SIG-M5 (cell line): ENCODE measurements at places on chromosomes 5 and 9.

GRCh38 chr9:89305868-89306267 lies 5.1 kb upstream of the CKS2 start:
- no peak for DNase-seq

DNA sequence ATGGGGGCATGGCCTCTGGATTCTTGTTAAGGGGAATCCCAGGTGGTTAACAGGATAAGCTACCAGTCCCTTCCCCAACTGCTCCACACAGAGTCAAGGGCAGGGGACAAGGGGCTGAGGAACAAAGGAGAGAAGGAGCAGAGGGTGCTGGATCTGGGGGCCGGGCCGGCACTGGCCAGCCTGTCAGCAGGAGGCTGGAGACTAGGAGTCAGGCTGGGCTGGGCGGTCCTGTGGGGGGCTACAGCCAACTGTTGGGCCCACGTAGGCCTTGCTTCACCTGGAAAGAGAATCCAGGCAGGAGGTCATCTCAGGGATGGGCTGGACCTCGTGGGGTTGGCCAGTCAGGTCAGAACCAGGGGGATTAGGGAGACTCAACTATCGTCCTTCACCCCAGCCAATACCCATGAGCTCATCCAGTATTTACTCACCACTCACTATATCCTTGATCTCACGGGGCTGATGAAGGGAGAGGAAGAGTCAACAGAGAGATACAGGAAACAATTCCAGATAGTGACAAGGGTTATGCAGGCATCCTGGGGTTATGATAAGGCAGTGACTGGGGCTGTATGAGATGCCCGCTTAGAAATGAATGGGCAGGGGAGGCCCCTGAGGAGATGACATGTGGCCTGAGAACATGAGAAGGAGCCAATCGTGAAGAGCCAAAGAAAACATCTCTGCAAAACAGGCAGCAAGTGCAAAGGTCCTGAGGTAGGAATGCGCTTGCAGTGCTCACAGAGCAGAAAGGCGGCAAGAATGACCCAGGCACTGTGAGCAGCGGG lies 47.9 kb upstream of the SLC25A51 start:
- no peak for DNase-seq

DNA sequence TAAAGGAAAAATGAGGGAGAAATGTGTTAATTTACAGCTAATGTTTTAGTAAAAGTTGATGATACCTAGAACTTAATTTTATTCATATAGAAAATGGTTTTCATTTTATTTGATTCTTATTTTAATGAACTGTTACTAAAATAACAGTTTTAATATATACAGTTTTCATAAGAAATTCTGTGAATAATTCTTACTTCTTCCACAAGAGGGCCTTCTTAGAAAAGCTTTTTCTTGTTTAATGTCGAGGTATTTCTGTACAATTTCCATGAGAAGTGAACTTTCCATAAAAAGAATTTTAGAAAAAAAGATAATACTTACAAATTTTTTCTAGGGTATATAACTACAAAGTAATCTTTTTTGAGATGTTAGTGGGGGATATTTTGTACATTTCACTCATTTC lies 73.9 kb downstream of the KLF9 start:
- peak; percentile 1 for DNase-seq

GRCh38 chr9:106529616-106530015 lies 333.4 kb upstream of the ZNF462 start:
- no peak for DNase-seq

- DNase-seq = no peak
These were observed 38.2 kb upstream of the DMXL1 start for GRCh38 chr5:119032656-119033055.

DNA sequence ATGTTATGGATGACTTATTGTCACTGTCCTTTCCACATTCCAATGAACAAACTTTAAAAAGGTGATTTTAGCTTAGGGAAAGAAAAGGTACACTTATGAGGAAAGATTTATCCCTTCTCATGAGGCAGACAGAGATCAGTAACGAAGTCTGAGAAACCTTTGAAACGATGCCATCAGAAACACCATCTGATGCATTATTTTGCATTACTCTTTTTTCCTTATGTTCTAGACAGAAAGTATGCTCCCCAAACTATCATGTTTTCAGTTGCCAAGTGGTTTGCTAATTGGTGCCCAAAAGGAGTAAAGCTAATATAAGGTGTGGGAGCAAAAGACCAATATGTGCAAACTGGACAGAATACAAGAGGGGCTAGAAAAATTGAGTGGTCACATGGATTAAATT lies 397.7 kb upstream of the RIOK2 start:
- no peak for DNase-seq

GRCh38 chr9:114387680-114388356 lies at the start of gene AKNA:
Gene AKNA (minus strand): TSS chr9:114387982. CDS start chr9:114381333, 6,649 bp downstream.
- DNase-seq = no peak

- no peak for DNase-seq
These were observed 49.2 kb downstream of the MYO10 start for GRCh38 chr5:16886793-16887345.

GRCh38 chr5:119379096-119379495 lies 23.3 kb downstream of the TNFAIP8 start:
- DNase-seq = no peak

DNA sequence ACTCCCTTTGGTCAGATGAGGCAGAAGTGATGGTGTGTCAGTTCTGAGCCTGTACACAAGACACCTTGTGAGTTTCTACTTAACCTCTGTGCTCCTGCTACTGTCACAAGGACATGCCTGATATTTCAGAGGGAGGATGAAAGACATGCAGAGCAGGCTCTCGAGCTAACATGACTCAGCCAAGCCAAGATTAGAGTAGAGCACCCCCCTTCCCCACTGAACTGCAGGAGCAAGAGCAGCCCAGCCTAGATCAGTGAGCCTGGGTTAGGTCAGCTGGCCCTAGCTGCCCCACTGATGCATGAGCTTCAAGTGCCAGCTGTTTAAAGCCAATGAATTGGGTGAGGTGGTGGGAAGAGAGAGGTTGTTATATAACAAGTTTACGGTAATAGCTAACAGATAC lies 36.7 kb downstream of the BRINP1 start:
- DNase-seq = no peak

DNA sequence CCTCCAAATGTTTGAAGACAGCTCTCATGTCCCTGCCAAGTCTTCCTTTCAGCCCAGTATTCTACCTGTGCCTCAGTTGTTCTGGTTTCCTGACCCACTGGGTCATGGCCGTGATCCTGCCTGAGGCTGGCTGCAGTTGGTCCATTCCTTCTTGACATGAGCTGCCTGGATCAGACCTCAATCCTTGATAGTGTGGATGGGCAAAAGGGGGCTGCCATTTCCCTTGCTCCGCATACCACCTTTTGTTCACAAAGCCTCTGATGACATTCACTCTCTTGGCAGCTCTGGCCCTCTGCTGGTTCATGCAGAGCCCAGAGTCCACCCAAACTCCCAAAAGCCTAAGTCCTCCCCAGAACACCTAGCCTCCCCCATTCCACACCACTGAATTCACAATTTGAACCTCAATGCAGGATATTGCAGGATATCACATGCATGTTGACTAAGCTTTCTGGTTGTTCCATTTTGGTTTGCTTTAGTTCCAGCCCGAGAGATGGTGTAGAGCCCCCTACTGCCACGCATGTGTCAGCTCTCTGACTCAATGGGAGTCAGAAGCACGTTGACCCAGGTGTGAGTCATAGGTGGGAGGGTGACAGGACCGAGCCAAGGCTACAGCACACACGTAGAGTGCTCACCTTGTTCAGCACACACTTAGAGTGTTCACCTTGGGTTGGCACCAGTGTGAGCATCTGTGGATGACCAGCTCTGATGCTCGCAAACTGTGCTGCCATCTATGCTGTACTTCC lies 137.2 kb downstream of the MTX3 start:
- no peak for DNase-seq

- DNase-seq = no peak
These were observed 92.6 kb downstream of the RIC1 start for GRCh38 chr9:5721279-5722087.

DNA sequence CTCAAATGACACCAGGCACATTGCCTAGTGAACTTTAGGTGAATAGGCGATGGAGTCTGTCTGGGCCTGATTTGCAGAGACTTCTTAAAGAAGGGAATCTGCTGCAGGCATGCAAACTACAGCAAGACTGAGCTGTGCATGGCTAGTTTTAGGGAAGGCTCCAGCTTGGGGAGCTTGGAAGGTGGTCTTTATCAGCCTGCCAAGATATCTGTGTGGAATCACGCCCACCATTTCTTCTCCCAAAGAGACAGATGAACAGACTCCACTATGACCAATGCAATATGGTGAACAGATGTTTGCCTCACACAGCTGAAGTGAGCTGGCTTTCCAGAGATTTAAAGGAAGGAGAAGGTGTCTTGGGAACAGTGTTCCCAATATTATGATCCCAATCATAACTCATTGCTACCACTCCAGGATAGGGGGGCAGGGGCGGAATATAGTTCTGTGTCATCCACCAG lies 129.0 kb upstream of the HMHB1 start:
- no peak for DNase-seq

- DNase-seq = peak; percentile 24
These were observed 50.5 kb downstream of the HACD4 start for GRCh38 chr9:20980832-20981455.

GRCh38 chr5:41043109-41043747 lies 27.9 kb downstream of the MROH2B start:
- DNase-seq = no peak

DNA sequence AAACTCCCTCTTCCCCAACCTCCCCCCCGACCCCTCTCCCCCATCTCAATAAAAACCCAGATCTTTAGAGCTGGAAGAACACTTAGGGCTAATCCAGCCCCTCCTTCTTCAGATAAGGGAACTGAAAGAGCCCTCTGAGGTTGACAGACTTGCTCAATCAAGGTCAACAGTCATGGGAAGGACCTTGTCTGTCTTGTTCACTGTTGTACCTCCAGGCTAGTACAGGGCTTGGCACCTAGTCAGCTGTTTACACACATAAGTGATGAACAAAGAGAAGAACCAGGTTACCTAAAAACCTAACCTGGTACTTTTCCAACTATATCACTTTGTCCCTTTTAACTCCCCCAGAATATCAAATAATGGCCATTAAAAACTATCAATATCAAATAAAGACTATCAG lies 2.4 kb downstream of the TTC39B start:
- DNase-seq = no peak

GRCh38 chr5:139837711-139838380 lies 42.2 kb downstream of the PSD2 start:
- DNase-seq = no peak

- no peak for DNase-seq
These were observed 186.7 kb downstream of the MARCHF11 start for GRCh38 chr5:15992918-15993317.

GRCh38 chr9:101307051-101307450 lies 77.8 kb downstream of the BAAT start:
- DNase-seq = no peak

DNA sequence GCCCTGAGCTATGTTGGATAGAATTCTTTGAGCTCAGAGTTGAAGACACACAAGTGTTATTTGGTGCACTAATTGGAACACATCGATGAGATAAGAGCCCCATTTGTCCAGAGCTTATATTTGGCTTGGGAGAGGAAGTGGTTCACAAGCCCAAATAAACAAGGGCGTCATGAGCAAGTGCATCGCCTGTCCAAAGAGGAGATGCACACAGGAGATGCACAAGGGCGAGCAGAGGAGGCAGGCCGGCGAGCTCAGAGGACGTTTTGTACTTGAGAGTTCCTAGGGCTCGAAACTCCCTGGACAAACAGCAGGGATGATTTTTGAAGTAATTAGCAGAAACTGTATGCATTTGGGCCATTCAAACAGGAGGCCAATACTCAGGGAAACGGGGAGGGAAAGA lies 212.8 kb upstream of the IRX1 start:
- DNase-seq = no peak

GRCh38 chr9:93667006-93667405 lies 90.6 kb downstream of the PHF2 start:
- no peak for DNase-seq

DNA sequence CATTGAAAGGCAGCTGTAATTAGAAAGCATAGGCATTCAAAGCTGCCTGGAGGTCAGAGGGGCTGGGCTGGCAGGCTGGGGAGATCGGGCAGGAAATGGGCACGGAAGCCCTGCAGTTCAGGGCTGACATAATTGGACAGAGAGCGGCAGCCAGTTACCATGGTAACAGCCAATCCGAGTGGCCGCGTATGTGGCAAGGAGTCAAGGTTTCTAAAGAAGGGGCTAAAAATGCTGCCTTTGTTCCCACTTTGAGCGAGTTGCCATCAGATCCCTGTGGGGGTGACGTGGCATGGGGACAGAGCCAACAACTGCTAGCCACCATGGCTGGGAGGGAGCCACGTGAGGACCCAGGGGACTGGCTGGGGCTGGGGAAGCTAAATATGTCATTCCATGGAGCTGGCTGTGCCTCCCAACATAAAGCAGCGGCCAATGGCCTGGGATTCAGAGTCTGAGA lies 44.7 kb upstream of the NDFIP1 start:
- DNase-seq = no peak

DNA sequence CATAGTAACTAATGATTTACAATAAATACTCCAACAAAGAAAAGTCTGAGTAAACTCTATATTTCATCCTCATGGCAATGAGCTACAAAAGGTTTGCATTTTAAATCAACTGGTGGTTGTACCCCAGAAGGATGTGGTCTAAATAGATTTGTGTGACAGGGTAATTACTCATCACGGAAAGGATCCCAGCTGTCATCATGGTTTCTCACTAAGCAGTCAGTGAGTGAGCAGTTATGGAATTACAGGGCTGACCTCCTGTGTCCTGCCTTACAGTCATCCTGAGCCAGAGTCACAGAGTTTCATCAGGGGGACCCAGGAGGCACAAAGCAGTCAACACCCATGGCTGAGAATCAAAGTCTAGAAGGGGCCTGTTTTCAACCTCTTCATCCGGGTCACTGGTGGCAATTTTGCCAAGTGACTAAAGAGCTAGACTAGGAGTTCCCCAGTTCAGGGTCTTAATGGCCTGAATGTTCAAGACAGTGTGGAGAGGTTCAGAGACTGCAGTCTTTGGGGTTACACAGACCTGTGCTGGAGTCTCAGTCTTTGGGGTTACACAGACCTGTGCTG lies 210.7 kb upstream of the SLC24A2 start:
- DNase-seq = no peak

- DNase-seq = no peak
These were observed 551.1 kb downstream of the CAAP1 start for GRCh38 chr9:26341545-26341944.

- DNase-seq = no peak
These were observed 1.6 kb upstream of the GLIPR2 start for GRCh38 chr9:36134761-36135505.

- DNase-seq = no peak
These were observed 2.5 kb downstream of the TNPO1 start for GRCh38 chr5:72818866-72819534.

GRCh38 chr5:56829137-56829908 lies 14.0 kb downstream of the MAP3K1 start:
- DNase-seq = no peak

DNA sequence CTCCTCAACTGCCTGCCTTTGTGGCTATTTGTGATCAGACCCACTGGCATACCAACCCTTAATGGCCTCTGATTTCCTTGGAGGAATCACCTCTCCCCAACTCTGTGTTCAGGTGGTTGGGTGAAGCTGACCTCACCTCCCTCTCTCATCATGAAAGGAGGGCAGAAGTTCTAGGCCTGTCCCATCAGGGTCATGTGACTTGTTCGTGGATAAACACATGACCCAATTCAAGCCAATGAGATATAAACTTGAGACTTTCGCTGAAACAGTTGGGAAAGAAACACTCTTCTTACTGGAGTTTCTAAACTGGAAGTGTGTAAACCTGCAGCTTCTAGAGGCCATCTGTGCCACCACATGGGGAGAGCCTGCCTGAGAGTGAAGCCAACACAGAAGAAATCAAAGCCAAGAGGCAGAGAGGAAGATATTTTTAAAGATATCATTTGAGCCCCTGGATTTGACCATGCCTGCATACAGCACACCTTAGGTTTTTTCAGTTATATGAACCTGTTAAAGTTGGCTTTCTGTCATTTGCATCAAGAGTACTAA lies 5.8 kb downstream of the GABBR2 start:
- DNase-seq = no peak
